ENCODE measurements at places on chromosomes 1 and 21.
A peak's percentile ranks its signal among the peaks of the same experiment; 100 is the strongest.

- DNase-seq = peak; percentile 5
Observed at GRCh38 chr1:118290571-118290970, 105.5 kb upstream of the SPAG17 start.

- DNase-seq = no peak
Observed at GRCh38 chr1:208280681-208281450, 36.7 kb upstream of the PLXNA2 start.

GRCh38 chr1:182114627-182115023 lies 53.1 kb upstream of the ZNF648 start:
- no peak for DNase-seq

GRCh38 chr1:89566761-89567174 lies 42.1 kb downstream of the LRRC8B start:
- DNase-seq = peak; percentile 62

DNA sequence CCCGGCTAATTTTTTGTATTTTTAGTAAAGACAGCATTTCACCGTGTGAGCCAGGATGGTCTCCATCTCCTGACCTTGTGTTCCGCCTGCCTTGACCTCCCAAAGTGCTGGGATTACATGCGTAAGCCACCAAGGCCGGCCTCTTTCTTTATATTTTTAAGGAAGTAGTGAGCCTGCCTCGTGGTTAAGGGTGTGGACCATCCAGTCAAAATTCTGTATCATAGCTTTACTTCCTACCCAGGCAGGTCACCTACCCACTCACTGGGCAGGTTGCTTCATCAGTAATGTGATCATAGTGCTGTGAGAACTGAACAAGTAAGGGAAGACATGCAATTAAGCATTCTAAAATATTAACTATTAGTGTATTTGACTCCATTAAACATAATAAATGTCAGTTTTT lies 8.1 kb upstream of the ACOT7 start:
- DNase-seq = no peak

DNA sequence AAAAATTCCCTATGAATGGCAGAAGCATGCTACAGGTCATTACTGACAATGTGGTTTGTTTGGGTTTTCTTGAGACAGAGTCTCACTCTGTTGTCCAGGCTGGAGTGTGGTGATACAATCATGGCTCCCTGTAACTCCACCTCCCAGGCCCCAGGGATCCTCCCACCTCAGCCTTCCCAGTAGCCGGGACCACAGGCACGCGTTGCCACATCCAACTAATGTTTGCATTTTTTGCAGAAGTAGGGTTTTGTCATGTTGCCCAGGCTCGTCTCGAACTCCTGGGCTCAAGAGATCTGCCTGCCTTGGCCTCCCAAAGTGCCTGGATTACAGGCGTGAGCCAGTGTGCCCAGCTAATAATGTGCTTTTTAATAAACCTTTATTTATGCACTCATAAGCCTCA lies 259.1 kb downstream of the NFIA start:
- DNase-seq = no peak

DNA sequence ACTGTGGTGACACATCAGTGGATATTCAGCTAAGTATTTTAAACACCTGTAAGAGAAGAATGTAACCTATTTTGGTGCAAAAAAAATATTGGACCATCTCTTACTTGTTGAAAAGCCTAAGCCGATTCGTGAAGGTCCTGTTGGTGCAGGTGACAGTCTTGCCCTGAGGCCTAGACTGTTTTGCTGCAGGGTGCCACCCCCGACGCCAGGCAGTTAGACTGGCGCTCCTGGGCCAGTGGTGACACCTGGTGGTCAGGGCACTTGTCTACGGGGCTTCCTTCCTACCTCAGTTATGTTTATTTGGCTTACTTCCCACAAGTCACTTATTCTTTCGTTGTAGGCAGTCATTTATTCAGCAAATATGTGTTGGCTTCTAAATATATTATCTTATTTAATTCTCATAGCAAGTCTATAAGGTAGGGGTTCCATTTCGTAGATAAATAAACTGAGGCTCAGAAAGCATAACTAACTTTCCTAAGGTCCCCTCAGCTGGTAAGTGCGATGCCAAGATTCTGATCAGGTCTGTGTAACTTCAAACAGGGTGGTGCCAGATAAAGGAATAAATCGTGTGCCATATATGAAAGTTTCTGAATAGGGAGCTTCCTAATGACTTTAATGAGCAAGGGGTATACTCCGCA lies 1.9 kb downstream of the EEIG2 start:
- DNase-seq = peak; percentile 45

DNA sequence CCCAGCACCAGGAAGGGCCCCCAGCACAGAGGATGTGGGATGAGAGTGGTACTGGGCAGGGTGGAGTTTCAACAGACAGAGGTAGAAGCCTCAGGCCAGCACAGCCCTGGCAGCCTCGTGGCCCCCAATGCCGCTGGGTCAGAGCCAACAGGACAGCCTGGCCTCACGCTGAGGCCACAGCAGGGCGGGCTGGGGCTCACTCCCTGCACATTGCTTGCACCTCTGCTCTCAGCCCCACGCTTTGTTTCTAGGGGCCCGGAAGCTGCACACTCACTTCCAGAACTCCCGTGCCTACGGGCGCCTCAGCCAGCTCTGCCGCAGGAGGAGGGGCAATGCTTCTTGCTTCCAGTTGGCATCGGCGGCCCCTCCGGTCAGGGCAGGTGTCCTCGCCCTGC lies 72.9 kb downstream of the SIK1 start:
- no peak for DNase-seq

- DNase-seq = no peak
Observed at GRCh38 chr21:26954662-26955121, 12.2 kb downstream of the ADAMTS5 start.

DNA sequence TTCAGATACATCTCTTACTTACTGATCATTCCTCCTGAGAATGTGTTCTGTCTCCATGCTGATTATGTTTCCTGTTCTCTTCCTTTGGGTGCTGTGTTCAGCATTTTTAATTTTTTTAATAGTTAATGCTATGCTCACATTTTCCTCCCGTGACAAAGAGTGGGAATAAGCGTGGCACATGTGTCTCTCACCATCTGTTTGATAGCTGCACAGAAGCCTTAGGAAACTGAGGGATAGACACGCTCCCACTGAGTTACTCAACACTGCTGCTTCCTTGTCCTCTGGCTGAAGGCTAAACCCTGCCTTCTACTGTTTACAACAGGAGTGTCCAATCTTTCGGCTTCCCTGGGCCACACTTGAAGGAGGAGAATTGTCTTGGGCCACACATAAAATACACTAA lies 264.2 kb downstream of the DISC1 start:
- no peak for DNase-seq

DNA sequence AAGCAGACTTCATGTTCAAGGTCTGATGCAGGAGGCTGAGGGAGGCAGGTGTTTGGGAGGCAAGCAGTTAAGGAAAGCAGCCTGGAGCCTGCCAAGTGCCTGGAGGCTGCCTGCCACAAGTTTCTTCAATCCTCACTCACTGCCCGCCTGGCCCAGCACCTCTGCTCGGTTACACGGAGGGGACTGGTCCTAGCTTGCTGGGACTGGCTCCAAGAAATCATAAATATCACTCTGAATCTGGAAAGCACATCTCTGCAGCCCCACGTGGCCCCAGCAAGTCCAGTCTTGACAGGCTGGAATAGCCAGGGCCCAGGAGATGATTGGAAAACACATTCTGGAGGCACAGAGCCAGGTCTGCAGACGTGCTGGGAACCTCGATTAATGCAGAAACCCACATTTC lies 83.9 kb downstream of the BCAR3 start:
- no peak for DNase-seq

- no peak for DNase-seq
Observed at GRCh38 chr1:14254251-14254650, 344.2 kb upstream of the KAZN start.

- DNase-seq = no peak
Observed at GRCh38 chr1:111154021-111154999, 14.3 kb downstream of the CEPT1 start.

GRCh38 chr1:10621906-10622305 lies 147.2 kb downstream of the PEX14 start:
- no peak for DNase-seq

GRCh38 chr1:161198194-161198896 lies 509 bp downstream of the ADAMTS4 start:
- DNase-seq = no peak

- no peak for DNase-seq
Observed at GRCh38 chr1:65172936-65173690, 25.1 kb downstream of the AK4 start.

DNA sequence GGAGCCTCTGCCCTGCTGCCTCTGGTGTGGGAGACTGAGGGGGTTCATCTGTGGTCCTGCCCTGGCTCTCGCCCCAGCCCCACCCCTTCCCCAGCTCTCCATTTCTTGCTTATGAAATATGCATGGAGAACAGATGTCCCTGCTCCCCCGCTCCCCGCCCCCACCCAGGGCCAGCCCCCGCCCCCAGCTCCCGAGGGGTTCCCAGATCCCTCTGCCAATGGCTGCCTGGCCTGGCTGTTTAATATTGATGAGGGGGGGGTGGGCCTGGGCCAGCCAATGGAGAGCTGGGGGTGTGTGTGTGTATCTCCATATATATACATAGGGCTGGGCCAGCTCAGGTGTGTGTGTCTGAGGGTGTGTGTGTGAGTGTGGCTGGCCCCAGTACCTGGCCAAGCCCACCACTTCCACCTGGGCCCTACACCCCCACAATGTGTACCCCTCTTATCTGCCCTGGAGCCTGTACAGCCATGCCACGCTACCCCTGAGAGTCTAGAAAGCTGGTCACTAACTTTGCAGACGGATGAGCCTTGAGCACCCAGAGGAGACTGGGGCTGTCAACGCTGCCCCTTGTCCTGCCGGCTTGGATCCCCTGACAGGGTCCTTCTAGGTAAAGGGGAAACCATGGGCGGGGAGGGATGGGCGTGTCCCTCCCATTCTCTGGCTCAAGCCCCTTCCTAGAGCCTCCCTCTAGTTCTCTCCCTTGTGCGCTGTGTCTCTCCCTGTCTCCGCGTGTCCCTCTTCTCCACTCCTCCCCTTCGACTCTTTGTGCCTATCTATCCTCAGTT lies at the start of gene NHLH1:
NHLH1 (plus strand) TSS at position 341 of the 785 bp plus-strand sequence. CDS start 3,661 bp downstream, outside the sequence.
- no peak for DNase-seq

DNA sequence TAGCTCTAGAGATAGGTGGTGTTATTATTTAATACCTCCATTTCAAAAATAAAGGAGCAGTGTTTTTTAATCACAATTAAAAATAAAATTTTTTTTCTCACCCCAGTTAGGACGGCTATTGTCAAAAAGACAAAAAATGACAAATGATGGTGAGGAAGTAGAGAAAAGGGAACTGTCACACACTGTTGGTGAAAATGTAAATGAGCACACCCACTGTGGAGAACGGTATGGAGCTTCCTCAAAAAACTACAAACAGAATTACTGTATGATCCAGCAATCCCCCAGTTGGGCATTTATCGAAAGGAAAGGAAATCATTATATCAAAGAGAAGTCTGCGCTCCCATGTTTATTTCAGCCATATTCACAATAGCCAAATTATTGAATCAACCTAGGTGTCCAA lies 148.7 kb upstream of the NR5A2 start:
- DNase-seq = no peak

- no peak for DNase-seq
Observed at GRCh38 chr1:241654019-241654418, 1.9 kb downstream of the WDR64 start.

DNA sequence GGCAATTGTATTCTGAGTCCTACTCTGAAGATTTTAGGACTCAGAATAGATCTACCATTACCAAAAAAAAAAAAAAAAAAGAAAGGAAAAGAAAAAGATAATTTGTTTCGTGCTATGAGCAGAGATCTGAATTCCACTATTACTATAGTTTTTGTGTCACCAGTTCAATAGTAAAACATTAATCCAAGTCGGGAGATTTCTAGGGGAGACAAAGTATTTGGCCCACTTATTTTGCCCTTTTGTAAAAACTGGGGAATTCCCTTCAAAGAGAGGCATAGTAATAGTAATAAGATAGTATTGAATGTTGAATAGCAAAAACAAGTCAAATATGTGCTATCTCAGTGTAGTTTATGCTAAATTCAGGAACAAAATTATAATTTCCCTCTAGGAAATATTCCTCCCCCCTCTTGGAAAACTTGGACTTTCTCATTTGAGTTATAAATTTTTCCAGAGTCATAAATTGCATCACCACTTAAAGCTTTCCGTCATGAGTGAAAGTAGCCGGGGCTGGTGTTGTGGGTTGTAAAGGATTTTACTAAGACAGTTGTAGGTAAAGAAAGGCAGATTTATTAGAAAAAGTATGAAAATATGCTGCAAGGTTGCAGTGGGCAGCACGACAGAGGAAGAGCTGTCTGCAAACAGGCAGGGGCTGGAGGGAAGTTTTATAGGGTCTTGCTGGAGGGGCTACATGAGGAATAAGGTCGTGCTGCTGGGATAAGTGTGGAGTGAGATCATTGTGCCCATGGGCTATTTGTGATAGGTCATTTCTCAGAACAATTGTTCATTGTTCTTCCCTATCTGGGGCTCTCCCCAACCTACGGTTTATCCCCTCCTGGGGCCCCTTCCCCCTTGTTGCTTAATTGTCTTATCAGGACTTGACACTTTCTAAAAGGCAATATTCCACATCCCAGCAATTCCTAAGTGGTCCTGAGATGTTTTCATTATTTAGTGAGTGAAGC lies 1009.9 kb downstream of the PLA2G4A start:
- DNase-seq = no peak

GRCh38 chr1:115377411-115377810 lies 39.4 kb upstream of the NGF start:
- no peak for DNase-seq

GRCh38 chr1:29338908-29339575 lies 102.7 kb downstream of the PTPRU start:
- DNase-seq = no peak

DNA sequence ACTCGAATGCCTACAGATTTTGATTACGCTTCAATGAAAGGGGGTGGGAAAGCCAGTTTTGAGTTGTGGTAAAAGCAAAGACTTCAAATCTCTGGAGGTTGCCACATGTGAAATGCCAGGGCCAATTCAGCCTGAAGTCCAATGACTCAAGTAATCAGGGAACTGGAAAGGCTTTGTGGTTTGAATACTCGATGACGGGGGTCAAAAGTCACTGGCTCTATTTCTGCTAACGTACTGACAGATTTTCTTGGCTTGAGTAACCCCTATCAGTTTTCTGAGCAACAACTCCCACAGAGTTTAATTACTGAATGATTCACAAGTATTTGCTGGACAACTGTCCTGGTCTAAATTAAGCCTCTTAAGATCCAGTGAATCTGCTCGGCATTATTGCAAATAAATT lies 152.2 kb downstream of the SIPA1L2 start:
- peak; percentile 96 for DNase-seq

DNA sequence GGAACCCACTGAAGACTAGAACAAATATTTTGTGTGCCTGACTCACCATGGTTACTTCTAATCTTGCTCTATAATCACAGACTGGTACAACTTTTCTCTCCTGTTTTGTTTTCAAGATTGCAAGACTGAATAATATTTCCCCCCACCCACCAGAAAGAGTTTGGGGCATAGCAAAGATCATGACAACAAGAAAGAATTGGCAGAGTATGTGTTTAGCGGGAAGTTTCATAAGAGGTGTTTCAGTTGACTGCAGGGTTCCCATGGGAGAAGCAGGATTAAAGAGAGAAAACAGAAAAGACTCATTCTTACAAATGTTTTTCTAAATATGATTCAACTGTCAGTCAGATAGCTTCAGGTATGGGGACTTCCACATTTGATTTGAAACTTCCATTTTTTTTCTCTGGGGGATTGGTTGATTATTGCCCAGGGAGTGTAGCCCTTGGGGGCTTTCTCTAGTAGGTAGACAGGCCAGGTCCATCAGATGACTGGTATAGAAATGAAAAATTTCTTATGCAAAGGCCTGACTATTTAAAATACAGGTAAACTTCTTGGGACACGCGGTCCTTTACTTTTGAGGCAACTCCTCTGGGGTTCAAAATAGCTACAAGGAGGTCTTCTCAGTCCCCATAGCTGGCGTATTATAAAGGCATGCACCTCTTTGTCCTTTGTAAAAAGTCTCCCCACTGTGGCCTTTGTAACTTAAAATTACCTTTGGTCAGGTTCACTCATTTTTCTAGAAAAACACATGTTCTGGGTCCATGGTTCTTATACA lies 13.9 kb downstream of the OR14I1 start:
- no peak for DNase-seq
